ENCODE measurements at places on chromosomes 2 and 18.
A peak's percentile ranks its signal among the peaks of the same experiment; 100 is the strongest.

GRCh38 chr2:73415906-73416305 is 30.3 kb downstream of the ALMS1 start:
- DNase-seq = no peak

DNA sequence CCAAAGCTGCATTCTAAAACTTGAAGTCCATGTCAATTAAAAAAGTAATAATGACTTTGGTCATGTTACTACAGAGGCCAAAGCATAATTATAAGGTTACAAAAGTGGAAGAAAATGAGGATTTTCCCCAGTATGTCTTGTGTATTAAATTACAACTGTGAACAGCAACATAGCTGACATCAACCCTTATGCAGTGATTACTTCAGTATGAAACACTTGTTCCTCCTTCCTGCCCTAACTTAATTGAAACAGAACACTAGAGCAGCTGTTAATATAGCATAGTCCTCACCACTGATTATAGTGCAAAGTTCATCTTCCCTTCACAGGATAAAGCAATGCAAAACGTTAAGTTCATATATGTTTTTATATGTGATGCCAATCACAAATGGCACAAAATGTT is 29.9 kb downstream of the EPB41L3 start:
- no peak for DNase-seq

DNA sequence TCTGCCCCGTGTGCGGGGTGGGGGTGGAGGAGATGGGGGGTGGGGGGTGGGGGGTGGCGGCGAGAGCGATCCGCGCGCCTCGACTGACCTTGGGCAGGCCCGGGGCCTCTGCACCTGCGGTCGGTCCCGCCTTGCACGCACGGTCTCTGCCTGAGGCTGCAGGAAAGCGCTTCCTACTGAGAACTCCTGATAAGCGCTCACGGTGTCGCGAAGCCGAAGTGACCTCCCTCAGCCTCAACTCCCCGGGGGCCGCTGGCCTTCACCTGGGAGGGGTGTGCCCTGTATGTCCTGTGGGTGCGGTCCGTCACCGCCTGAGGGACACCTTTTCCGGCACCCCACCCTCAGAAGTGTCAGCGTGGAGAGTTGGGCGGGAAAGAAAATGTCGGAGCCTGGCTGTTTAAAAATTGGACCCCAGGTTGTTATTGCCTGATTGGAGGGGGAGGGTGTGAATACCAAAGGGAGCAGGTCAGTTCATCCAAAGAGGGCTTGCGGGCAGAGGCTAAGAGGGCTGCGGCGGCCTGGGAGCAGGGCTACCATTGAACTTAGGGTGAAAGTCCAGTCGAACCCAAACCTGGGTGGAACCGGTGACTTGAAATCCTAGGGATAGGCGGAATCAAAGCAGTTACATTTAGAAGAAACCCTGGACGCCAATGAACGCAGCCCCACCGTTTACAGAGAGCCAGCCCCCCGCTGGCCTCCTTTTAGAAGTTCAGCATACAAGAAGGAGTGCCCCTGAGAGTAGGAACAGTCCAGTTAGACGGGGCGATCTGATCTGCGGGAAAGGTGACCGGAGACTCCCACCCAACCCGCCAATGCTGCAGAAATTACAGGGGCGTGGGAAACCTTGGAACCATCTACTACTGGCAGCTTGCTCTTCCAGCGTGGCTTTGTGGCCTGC is 1.2 kb downstream of the MAL start:
- no peak for DNase-seq

DNA sequence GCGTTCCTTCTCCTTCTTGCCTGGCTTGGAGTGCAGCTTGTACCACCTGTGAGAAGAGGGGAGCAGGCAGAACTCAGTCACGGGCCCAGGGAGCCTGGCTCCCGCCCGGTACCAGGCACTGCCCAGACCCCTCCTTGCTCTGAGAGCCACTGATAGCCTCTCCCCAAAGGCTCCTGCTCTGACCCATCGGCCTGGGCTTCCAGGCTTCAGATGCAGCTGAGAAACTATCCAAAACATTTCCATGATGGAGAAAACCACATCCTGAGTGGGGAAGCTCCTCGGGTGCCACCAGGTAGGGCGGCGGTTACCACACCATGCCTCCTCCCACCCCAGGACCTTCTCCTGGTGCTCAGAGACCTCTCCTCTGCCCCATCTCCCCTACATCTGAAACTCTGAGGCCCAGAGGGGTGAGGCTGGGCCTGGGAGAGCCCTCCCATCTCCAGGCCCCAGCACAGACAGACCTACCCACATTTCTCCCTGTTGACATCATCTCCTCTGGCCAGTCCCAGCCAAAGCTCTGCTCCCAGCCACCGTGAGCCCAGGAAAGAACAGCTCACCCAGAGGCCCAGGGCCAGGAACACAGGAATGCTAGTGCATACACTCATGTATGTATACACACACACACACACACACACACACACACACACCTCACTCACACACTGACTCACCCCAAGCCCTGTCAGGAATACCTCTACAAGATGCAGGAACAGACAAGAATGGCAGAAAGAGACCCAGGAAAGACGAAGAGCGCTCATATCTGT is 17.9 kb upstream of the SFXN5 start:
- DNase-seq = no peak

DNA sequence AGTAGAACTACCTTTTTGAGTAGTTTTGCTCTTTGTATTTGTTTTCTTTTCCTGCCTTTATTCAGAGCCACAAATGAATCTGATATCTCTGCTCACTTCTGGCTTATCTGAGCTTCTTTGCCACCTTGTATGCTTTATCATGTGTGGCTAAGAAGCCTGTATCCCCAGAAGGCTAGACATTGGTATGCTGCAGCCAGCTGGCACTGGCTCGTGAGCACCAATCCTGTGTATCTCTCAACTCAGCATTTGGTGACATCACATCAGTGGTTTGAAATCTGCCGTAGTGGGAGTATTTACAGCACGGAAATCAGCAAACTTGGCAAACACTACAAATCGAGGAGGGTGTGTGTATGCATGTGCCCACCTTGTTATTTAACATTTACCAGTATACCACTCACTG is 183.7 kb upstream of the LHCGR start:
- DNase-seq = no peak

DNA sequence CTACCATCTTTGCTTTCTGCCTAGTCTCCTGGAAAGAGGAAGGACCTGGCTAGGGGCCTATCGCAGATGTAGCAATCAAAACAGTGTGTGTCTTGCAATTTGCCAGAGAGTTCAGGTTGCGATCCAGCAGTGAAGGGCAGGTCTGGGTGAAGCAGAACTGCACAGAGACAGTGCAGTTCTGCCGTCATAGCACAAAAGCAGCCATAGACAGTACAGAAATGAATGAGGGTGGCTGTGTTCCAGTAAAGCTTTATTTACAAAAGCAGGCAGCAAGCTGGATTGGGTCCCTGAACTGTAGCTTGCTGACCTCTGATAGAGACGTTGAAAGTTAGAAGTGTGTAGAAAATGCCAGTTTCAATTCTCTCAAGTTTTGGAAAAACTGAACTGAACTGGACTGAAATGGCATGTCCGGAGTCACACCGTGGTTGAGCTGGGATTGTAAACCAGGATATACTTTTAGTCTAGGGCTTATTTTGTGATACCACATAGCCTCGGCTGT is 186.8 kb downstream of the LTBP1 start:
- DNase-seq = no peak

- DNase-seq = no peak
These were observed 343.1 kb upstream of the MEX3C start for GRCh38 chr18:51540562-51540961.

- no peak for DNase-seq
These were observed 640 bp upstream of the SPR start for GRCh38 chr2:72886505-72887031.

DNA sequence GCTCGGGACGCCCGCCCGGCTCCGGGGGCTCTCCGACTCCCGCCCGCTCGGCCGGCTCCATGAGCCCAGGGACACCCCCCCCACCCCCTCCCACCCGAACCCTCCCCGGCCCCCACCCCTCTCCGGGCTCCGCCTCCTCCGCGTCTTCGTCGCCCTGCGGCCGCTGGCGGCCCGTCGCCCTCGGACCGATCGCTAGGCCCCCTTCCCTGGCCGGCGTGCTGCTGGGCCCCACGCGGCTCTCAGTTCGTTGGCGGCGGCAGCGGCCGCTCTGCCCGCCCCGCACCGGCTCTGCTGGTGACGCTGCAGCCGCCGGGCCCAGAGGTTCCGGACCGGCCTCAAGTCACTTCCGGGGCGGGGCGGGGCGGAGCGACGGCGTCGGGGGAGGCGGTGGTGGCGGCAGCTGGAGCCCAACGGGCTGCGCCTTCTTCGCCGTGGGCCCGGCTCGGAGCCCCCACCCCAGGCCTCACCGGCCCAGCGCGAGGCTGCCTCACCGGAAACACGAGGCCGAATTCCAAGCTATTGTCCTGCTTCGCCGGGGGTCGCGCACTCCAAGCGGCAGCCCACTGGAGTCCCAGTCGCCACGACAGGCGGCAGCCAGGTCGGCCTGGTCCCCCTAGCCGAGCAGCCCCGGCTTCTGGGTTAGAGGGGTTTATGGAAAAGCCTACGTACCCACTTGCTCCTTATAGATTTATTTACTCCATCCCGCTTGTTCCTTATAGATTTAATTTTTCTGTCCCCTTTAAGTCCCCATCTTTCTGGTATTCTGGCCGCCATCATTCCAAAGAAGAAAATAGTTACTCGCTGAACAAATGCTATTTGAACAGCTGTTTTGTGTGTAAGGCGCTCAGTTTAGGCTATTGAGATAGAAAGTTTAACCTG is at the start of gene PSME4:
TSS of gene PSME4 (minus strand) at position 270 of the 879 bp plus-strand sequence. CDS start at position 61, 209 bp downstream.
- DNase-seq = peak; percentile 93

DNA sequence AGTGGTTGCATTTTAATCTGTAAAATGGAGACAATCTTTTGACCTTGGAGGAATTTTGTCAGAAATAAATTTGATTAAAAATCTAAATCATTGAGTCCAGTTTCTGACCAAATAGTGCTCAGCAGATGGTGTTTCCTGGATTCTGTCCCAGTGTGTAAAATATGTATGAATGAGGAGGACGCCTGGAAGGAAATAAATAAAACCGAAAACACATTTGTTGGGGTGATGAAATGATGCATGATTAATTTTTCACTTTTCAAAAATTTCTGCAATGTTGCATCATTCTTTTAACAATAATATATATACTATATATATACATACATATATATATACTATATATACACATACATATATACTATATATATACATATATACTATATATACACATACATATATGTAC is 261.1 kb upstream of the TRIB2 start:
- DNase-seq = no peak
